Stimulated activated CD8-positive, alpha-beta memory T cell treated with anti-CD3 and anti-CD28 coated beads, Interleukin-4, amount 100 ng/mL, for 48 hours (primary cell): ENCODE measurements at places on chromosomes 5 and 9.
A peak's percentile ranks its signal among the peaks of the same experiment; 100 is the strongest.

DNA sequence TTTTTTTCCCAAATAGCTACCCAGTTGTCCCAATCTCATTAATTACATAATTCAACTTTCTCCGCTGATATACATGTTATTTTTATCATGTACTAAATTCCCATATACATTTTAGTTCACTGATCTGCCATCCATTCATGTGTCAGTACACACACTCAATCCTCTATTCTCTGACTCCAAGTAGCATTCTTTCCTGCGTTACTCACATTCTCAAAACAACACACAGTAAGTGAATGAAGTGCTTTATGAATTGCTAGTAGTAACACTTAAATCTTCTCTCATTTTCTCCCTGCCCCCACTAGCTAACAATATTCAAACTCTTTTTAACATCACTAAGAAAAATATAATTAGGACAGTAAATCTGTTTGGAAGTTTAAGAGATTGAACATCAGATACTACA is 8.9 kb downstream of the ZNF366 start:
- no peak for DNase-seq

DNA sequence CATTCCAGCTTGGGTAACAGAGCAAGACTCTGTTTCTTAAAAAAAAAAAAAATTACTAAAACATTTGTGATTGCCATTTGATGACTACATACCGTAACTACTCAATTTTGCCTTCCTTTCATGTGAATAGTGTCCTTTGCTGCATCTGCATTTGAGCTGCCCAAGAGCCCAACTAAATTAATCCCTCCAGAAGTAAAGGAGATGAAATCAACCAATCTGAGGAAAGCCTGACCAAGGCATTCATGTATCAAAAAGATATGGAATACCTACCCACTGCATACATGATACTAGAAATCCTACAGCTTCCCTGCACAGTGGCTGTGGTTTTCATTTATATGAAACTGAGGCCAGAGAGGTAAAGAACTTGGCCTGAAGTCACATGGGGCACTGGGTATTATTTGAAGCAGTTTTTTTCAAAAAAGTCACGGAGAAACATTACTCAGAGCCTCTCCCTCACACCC is 177.5 kb downstream of the AOPEP start:
- DNase-seq, result no peak

DNA sequence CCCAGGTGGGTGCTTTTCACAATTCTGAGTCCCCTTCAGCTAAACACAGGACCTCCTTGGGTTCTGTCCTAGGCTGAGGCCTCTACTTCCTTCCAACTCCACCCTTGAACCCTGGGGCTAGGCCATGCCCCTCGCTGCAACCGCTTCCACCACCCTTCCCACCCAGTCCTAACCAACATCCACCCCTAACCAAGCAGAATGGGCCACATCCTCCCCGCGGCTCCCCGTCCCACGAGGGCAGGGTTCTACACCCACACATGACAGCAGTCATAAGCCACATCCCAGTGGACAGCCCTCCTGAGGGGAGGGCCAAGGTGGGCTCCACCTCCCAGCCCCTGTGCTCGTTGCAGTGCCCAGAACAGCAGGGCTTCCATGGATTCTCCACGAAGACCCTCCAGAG is 65.8 kb downstream of the SHB start:
- peak; percentile 39 for DNase-seq

DNA sequence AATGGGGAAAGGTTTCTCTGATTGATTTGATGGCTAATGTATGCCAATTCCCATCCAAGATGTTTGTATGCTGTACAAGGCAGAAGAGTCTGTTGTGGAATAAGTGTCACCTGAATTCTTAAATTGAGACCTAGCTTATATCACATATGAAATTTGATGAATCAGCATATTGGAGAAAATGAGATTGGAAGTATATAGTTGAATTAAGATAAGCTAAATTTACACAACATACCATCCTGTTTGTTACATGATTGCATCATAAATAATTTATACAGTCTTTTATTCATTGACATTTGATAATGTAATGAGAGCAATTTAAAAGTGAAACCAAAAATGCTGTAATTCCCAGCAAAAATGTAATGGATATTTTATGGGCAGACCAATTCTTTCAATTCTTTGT is 1.1 kb downstream of the CWC27 start:
- DNase-seq, result no peak

DNA sequence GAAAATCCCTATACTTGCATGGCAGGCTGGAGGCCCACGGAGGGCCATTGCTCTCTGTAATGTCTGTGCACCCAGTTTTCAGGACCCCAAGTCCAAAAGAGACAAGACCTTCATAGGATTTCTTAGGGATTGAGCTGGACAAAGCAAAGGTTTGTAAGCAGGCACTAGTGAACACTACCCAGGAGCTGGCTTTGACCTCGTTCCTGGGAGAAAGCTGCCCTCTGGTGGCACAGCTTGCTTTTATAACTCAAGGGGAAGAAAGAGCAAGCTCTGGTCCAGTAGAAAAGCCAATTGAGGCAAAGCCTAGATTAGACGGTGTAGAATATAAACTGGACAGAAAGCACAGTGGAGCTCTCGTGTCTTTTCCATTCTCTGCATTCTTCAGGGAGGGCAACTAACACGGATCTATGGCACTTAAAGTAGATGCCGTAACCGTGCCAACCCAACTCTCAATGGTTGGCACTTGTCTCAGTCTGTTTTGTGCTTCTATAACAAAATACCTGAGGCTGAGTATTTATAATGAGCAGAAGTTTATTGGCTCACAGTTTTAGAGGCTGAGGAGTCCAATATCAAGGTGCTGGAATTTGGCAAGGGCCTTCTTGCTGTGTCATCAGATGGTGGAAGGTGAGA is 7.9 kb downstream of the GABRP start:
- DNase-seq, result peak; percentile 35

- DNase-seq, result no peak
These were observed 188.2 kb upstream of the SLC27A6 start for GRCh38 chr5:128777052-128777451.

GRCh38 chr5:27944471-27944870 is 906.1 kb upstream of the CDH9 start:
- DNase-seq, result no peak

DNA sequence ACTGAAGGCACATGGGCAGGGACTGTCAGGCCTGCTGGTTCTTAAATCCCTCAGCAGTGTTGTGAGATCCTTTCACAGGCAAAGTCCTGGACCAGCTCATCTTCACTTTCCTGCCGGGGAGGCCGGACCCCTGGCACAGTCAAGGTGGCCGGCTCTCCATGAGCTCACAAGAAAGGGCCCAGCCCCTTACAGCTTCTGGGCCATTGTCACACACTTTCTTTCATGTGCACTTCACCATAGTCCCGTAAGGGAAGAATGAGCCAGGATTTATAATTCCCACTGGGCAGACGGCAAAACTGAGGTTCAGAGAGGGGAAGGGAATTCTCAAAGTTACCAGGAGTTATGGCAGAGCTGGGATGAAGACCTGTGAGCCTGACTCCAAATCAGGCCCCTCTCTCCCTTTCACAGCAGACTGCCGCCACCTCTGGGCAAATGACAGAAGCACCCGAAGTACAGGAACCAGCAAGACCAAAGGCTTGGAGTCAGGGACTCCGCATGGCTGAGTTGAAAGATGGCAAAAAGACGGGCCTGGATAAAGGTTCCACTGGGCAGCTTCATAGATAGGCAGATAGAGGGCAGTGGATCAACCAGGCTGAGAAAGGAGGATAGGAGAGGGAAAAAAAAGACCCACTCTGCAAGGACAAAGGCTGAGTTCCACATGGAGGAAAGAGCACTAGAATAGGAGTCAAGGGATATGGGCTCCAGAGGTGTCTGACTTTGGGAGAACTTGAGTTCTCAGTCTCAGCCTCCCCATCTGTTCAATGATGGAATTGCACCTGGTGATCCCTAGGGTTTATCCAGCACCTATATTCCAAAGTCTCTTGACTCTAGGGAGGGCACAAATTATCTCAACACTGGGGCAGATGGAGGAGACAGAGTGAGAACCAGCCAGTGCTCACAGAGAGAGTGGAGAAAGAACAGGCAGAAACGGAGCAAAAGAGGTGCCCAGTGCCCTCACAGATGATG is 128.7 kb downstream of the PAX5 start:
- no peak for DNase-seq

DNA sequence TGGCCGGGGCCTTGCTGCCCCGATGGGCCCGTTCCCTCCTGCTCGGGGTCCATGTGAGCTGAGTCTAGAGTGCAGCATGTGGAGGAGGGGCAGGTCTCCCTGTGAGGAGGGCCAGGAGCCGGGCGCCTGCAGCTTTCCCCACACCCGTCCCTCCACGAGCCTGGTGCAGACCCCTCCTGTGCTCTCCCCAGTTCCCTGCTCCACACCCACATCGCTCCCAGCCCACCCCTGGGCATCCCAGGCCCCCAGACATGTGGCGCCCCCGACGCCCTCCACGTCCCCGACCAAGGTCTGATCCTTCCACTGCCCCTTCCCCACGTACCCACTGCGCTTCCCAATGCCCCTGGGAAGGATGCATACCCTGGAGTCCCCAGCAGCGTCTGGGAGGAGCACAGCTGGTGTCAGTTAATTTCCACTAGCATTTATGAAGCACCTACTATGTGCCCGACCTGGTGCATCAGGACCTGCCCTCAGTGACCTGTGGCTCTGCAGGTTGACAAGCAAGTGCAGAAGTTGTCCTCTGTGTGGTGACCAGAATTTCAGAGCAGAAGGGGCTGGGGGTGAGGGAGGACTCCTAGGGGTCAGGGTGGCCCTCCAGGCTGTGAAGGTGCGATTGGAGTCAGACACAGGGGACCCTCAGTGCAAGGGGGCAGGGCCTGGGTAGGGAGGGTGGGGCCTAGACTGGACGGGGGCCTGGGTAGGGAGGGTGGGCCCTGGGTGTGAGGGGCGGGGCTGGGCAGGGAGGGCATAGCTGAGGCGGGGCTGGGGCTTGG is 10.8 kb upstream of the SLC6A18 start:
- DNase-seq, result no peak

GRCh38 chr5:82886911-82887310 is 190.3 kb downstream of the TMEM167A start:
- no peak for DNase-seq

DNA sequence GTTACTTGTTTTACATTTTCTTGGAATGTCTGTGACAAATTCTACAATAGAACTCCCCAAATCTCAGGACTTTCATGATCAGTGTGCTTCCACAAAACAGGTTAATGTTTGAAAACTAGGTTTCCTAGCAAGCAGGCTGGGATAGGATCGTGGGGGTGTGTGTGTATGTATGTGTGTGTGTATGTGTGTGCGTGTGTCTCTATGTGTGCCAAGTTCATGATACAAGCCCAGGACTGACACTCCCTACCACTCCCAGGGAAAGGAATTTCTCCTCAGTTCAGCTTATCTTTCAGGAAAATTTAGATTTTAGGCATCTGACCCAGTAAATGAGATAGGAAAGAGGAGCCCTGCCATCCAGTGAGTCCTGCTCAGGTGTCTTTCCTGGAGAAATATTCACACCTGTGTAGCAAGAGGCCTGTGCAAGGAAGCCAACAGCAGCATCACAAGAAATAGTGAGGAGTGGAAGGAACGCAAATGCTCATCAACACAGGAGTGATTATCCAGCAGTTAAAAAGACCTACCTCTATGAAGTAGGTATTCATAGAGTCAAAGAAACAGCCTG is 13.8 kb upstream of the ABLIM3 start:
- no peak for DNase-seq

GRCh38 chr9:128280084-128280622 is 4.1 kb downstream of the SWI5 start:
- DNase-seq, result no peak
